ENCODE measurements at places on chromosomes 1 and 21.

GRCh38 chr1:30729901-30730300, 6.5 kb upstream of the MATN1 start:
- no peak for DNase-seq

- DNase-seq = no peak
Measured at GRCh38 chr1:41331546-41331917, 29.7 kb upstream of the FOXO6 start.

DNA sequence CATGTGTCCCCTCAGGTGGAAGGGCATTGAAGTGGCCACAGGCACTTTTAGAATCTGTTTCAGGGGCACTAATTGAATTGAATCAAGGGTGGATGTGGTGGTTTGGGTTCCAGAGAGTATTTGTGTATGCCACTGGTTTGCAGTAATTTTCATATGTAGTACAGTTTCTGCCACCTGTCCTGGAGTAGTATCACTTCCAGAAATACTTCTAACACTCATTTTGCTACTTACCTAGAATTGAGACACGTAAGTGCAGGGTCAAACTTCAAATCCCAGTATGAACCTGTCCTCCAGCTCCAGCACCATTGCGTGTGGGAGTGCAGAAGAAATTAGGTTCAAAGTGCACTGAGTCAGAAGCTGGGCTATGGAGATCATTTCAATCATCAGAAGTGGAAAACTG, 26.8 kb downstream of the RSPH1 start:
- no peak for DNase-seq

- DNase-seq = no peak
Measured at GRCh38 chr1:207962716-207963426, 51.9 kb upstream of the CD34 start.

DNA sequence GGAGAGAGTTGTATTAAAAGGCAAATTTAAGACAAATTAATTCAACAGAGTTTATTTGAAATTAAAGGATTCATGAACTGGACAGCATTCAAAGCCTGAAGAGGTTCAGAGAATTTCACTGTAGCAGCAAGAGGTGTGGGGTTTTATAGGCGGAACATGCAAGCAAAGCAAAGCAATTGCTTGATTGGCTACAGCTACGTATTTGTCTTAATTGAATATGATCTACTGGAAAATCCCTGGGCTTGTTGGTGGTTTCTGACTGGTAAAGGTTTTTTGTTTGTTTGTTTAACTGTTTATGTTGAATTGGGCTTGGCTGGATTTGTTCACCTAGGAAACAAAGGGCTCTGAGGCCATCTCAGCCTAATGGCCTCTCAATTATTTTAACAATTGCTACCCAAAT, 61.5 kb downstream of the KCNK1 start:
- no peak for DNase-seq

- no peak for DNase-seq
Measured at GRCh38 chr1:29396438-29397255, 160.3 kb downstream of the PTPRU start.

- DNase-seq = no peak
Measured at GRCh38 chr1:15132965-15133364, 20.6 kb upstream of the TMEM51 start.

- no peak for DNase-seq
Measured at GRCh38 chr1:161483361-161483760, 21.9 kb upstream of the FCGR2A start.

DNA sequence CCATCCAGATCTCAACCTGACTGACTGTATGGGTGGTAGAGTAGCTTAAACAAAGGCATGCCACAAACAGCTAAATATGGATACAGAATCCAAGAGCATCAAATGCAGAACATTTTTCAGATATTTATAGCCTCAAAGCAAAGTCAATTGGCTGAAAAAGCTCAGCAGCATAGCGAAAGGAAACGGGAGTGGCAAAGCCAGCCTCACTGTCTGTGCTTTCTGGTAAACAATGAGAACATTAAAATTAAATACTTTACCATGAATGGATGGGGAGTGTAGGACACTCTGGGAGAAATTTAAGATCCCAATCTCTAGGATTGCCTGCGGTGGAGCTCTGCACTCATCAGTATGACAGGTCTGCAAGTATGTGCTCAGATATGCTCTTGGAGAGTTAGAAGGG, 4.4 kb downstream of the RASAL2 start:
- DNase-seq = no peak

- no peak for DNase-seq
Measured at GRCh38 chr1:207029701-207030521, 2.6 kb downstream of the C1orf116 start.

DNA sequence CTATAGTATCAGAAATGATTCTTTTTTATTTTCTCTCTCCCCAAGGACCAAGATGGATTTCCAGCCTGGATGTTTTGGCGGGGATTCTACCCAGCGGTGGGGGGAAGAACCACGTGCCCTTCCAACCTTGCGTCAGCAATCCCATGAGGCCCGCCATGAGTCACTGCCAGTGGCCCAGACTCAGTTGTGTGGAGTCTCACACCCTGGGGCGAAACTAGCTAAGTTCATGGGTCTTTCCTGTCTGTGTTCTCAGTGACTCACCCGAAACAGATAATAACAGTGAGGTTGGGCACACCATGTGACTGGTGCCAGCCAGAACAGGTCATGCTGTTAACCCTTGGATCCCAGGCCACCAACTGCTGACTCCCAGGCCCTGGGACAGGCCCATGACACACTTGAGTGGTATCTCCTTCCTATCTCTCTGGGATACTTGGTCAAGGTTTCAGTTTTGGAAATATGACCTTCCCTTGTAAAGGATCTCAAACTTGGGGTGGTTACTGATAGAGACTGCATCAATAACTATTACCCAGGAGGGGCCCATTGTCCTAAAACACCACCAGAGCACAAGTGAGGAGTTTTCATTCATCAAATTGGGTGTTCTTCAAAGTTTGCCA, 98.0 kb upstream of the DUSP10 start:
- no peak for DNase-seq

GRCh38 chr1:114691061-114691460, 4.3 kb downstream of the AMPD1 start:
- DNase-seq = no peak

DNA sequence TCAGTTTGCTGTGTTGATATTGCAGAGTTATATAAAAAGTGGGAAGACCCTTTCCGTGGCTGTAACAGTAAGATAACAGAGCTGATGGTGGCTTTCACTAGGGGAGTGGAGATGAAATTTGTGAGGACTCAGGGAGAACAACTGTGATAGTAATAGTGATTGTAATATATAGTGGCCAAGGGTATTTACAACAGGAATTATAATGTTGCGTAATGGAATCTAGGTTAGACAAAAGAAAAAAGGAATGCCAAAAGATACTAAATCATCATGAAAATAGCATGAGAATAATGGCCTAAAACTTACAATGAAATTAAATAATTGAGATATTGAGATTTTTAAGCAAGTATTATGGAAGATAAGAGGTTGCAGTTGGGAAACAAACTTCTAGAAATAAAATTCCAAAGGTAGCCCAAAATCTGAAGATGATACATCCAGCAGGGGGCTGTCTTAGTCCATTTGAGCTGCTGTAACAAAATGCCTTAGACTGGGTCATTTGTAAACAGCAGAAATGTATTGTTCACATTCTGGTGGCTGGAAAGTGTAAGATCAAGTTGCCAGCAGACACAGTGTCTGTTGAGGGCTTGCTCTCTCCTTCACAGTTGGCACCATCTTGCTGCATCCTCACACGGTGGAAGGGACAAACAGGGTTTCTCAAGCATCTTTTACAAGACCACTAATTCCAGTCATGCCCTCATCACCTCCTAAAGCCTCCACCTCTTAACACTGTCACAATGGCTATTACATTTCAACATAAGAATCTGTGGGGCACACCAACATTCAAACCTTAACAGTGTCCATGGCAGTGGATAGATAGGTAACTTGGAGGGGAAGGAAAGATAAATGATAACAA, 711.2 kb downstream of the MRPL39 start:
- DNase-seq = peak; percentile 8

DNA sequence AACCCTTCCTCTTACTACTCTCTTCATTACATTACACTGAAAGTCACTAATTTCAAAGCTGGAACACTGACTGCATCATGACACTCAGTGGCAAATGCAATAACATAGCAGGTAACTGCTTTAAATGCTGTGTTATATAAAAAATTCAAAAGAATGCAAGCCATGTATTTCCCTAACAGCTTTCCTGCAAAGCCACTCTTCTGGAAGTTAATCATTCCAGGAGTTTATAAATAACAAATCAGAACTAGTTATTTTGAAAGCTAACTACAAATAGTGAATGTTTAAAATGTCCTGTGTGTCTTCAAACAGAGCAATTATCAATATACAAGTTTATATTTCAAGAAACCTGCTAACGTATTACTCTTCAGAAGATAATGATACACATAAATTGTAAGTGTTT, 34.5 kb downstream of the DBT start:
- DNase-seq = no peak

DNA sequence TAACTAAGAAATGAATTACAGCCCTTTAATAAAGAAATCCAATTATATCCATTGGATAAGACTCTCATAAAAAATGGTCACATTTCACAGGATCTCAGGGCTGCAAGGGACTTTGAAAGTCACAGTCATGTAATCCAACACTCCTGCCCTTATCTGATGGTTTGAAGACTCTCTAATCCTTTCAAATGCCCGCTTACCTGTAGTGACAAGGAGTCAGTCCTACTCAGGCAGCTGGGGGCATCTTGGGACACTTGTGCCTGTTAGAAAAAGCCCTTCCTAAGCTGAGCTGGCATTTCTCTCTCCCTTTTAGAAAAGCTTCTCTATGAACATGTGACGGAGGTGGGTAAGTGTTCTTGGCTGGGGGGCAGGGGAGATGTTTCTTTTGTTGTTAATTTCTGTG, 11.0 kb upstream of the ZNF691 start:
- DNase-seq = no peak

DNA sequence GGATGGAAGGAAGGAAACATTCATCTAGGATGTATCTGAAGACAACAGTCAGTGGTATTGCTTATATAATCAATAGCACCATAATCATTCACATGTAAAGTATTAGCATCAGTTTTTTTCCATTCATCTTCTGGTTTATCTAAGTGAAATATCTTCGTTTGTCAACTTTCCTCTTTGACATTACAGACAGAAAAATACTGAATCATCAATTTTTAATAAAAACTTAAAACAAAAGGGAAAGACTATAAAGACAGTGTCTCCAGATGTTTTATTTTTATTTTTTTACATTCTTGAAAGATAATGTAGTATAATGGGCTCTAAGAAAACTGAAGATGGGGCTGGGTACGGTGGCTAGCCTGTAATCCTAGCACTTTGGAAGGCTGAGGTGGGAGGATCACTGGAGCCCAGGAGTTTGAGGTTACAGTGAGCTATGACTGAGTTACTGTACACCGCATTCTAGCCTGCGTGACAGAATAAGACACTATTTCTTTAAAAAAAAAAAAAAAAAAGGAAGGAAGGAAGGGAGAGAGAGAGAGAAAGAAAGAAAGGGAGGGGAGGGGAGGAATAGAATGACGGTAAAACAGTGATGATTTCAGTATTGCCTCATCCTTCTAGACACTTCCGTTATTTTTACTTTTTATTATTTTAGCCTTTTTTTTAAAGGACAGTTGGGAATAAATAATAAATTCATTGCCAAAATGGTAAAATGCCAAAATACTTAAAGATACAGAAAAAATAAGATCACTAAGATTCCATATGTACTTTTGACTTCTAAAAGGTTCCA, 89.5 kb downstream of the NRIP1 start:
- no peak for DNase-seq

DNA sequence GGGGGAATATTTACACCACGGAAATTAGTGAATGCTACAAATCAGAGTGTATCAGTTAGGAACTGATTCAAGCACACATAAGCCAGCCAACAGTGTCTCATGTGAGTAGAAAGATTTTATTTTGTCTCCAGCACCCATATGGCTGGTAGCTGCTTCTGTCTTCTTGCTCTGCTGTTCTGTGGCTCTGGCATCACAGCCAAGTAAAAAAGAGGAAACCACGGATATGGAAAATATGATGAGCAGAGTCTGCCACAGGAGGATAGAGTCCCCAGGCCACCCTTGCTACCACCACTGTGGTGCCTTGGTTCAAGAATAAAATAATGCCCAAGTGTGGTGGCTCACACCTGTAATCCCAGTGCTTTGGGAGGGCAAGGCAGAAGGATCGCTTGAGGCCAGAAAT, 53.6 kb upstream of the SPOCD1 start:
- DNase-seq = no peak

GRCh38 chr21:33391656-33392055, 11.6 kb upstream of the IFNGR2 start:
- no peak for DNase-seq

- DNase-seq = no peak
Measured at GRCh38 chr1:161954050-161954449, 69.6 kb downstream of the OLFML2B start.

DNA sequence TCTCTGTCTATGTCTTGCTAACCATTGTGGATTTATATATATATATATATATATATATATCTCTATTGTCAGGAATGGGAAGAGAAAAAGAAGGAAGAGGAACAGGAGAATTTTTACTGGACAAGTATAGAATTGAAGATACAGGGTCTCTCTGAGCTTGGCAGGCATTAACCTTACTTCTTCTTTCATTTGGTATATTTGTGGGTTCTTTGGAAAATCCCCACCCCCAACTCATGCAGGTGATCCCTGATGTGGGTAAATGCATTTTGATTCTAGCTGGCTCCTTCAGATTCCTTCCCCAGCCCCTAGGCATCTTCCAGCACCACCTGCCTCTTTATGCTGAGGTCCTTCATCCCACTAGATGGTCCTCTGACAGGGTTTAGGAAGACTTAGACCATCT, 78.8 kb upstream of the TRABD2B start:
- DNase-seq = no peak

GRCh38 chr1:12148958-12149790, 17.6 kb upstream of the TNFRSF1B start:
- peak; percentile 34 for DNase-seq

- DNase-seq = no peak
Measured at GRCh38 chr1:208089149-208089548, 155.0 kb downstream of the PLXNA2 start.

GRCh38 chr1:9716404-9717192, 65.1 kb downstream of the PIK3CD start:
- DNase-seq = no peak

DNA sequence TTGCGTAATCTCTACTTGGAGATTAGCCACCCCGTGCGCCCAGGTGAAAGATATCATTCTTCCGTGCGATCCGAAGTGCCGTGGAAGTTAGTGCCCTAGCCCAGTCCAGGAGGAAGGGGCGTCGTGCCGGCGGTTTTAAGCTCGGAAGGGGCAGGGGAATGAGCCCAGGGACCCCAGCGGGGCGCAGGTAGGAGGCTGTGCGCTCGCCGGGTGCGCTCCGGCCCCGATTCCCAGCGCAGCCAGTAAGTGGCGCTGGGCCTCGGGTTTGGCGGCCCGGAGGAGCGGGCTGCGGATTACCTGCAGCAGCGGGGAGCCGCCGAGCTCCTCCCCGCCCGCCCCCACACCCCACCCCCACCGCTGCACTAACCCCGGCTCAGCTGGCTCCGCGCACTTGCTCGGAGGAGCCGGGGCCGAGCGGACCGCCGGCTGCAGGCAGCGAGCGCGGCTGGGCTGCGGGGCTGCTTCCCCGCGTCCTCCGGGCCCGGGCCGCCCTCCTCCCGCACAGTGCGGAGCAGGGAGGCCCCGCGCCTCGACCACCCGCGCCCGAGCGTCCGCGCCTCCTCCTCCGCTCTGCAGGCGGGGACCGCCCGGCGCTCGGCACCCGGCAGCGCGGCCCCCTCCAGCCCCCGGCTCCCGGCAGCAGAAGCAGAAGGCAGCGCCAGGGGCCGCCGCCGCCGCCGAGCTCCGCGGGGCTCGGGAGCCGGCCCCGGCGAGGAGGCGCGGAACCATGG, at the start of gene RYR2:
Gene RYR2, plus strand, starts transcription at position 390 of the 731 bp plus-strand sequence. Its CDS starts 338 bp downstream, at position 728.
- peak; percentile 74 for DNase-seq
